CD8-positive, alpha-beta memory T cell (primary cell): ENCODE measurements at places on chromosomes 6 and 20. TPM values are rescaled to one million over a fixed set of nuclear protein-coding genes. Genes with fewer than 3 reads are reported as not detected.

DNA sequence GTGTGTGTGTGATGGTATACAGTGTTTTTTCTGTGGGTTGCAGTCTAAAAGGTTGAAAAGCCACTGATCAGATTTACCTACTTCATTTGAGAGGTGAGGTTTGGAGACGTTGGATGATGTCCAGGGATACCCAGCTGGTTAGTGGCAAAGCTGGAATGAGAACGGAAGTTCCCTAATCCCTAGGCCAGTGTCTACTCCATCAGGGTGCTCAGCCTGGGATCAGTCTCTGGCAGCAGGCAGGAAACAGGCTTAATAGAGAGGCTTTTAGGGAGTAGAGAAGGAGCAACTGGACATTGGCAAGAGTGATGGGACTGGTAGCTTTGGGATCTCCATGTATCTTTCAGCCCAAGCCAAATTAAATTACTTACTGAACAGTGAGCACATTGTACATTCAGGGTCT is 80.7 kb downstream of the C6orf52 start:
- DNase-seq: no peak
- H3K4me1 ChIP-seq: no peaks in the 10 kb centered on the region
- H3K36me3 ChIP-seq: no peaks in the 10 kb centered on the region
- H3K4me3 ChIP-seq: no peak overlapping the region

- no peak overlapping the region for H3K4me3 ChIP-seq
- H3K4me1 ChIP-seq: no peaks in the 10 kb centered on the region
- no peaks in the 10 kb centered on the region for H3K36me3 ChIP-seq
- no peak overlapping the region for H3K27ac ChIP-seq
- H3K27me3 ChIP-seq: no peaks in the 10 kb centered on the region
Measured at GRCh38 chr6:144617708-144618107, 332.6 kb downstream of the UTRN start.

DNA sequence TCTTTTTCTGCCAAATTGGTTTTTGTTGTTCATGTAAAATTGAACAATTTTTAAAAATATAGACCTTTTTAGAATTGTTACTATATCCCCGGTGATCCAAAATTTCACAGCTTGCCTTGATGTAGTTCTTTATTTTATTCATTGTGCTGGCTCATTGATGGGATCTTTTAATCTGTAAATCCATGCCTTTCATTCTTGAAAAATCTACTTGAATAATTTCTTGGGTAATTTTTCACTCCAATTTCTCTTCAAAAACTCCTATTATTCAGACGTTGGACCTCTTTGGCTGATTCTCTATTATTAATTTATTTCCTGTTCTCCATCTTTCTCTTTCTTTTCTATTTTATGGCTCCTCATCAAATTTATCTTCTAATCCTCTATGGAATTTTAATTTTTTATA is 476.1 kb upstream of the CITED2 start:
- no peaks in the 10 kb centered on the region for H3K36me3 ChIP-seq
- H3K27me3 ChIP-seq: no peaks in the 10 kb centered on the region
- H3K4me1 ChIP-seq: no peaks in the 10 kb centered on the region
- no peak overlapping the region for H3K27ac ChIP-seq
- no peak overlapping the region for H3K4me3 ChIP-seq

- no peaks in the 10 kb centered on the region for H3K36me3 ChIP-seq
- no peak for DNase-seq
- peaks cover 4% of the 10 kb centered on the region for H3K27me3 ChIP-seq
- H3K27ac ChIP-seq: no peak overlapping the region
- no peaks in the 10 kb centered on the region for H3K4me1 ChIP-seq
Measured at GRCh38 chr6:110493253-110493800, 16.9 kb upstream of the SLC22A16 start.

GRCh38 chr6:28296520-28297060 is 15.2 kb downstream of the PGBD1 start:
- H3K27ac ChIP-seq: no peak overlapping the region
- no peaks in the 10 kb centered on the region for H3K4me1 ChIP-seq
- H3K4me3 ChIP-seq: no peak overlapping the region
- DNase-seq: no peak
- no peaks in the 10 kb centered on the region for H3K27me3 ChIP-seq

- no peaks in the 10 kb centered on the region for H3K4me1 ChIP-seq
- no peak overlapping the region for H3K4me3 ChIP-seq
- DNase-seq: no peak
- H3K36me3 ChIP-seq: no peaks in the 10 kb centered on the region
Measured at GRCh38 chr20:16314748-16315159, 258.5 kb downstream of the KIF16B start.

Gene TFAP2C
- total RNA-seq: not detected

Gene PDYN
- not detected for total RNA-seq

- H3K4me1 ChIP-seq: no peaks in the 10 kb centered on the region
- H3K4me3 ChIP-seq: no peak overlapping the region
- H3K27me3 ChIP-seq: no peaks in the 10 kb centered on the region
- H3K27ac ChIP-seq: no peak overlapping the region
Measured at GRCh38 chr6:67825201-67825895, 809.7 kb upstream of the ADGRB3 start.

DNA sequence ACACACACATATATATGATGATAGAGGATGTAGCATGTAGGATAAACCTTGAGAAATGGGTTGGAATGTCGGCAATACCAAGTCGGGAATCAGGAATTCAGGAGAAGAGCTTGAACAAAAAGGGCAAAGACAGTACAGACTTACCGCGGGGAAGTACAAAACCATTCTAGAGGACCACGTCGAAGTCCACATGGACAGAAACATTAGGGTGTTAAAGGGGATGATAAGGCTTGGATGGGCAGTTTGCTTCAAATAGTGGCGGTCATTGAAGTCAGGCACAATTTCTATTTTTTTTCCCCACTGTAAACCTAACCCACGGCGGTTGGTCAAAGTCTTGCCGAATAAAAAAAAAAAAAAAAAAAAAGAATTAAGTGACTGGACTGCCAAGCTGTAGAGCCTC is 766 bp upstream of the NUS1 start:
- peak overlapping the region; percentile 95 for H3K4me3 ChIP-seq
- peaks cover 36% of the 10 kb centered on the region for H3K4me1 ChIP-seq
- peak overlapping the region; percentile 66 for H3K27ac ChIP-seq
- no peaks in the 10 kb centered on the region for H3K36me3 ChIP-seq
- no peak for DNase-seq

DNA sequence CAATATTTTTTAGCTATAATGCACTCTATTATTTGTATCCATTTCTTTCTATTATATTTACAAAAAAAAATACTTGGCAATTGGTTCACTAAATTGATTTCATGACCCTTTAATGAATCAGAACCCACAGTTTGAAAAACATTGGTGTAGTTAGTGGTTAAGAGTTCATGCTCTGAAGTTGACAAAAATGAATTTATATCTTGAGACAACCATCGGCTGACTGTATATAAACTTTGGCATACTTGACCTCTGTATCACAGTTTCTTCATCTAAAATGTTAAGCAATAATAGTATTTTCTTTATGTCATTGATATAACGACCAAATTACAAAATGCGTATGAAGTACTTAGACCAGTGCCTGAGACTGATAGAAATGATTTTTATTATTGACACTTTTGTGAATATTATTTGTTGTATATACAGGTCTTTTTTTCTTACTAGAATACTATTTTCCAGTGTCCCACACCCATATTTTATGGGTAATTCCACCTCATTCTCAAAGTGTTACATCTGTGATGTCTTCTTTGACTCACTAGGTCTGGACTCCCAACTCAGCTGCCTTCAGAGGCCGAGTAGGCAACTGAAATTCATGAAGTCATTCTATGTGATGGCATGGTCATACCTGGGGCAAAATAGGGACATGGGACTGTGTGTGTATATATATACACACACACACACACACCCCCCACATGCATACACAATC is 459.2 kb downstream of the RFPL4B start:
- H3K4me1 ChIP-seq: no peaks in the 10 kb centered on the region
- H3K27me3 ChIP-seq: no peaks in the 10 kb centered on the region
- H3K4me3 ChIP-seq: no peak overlapping the region
- H3K27ac ChIP-seq: no peak overlapping the region
- no peak for DNase-seq

DNA sequence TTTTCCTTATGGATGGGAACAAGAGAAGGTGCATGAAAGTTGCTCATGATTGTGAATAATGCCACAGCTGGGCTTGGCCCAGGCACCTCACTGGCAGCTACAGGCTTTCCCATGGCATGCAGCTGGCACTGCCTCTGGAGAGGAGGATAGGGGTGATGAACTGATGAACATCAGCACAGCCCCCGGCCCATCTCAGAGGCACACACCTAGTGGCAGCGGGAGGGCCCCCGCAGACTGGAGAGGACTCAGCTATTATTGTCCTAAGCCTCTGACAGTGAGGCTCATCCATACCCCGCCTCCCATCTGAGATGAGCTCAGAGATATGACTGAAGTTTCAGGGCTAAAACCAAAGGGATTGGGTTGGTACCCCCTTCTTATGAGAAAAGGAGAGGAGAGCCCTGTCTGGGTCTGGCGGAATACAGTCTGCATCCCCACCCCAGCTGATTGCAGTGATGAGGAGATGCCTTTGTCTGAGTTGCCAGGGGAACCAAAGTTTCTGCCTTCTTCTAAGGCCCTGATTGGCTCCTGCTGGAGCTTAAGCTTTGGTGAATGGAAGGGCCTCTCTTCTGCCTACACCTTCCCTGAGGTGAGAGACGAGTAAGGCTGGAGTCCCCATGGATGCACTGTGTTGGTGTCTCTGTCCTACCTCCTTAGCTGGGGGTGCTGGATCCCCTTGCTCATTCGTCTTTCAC is 27.6 kb upstream of the EPB41L1 start:
- no peak overlapping the region for H3K4me3 ChIP-seq
- no peaks in the 10 kb centered on the region for H3K27me3 ChIP-seq
- H3K27ac ChIP-seq: no peak overlapping the region
- H3K36me3 ChIP-seq: no peaks in the 10 kb centered on the region
- no peaks in the 10 kb centered on the region for H3K4me1 ChIP-seq

DNA sequence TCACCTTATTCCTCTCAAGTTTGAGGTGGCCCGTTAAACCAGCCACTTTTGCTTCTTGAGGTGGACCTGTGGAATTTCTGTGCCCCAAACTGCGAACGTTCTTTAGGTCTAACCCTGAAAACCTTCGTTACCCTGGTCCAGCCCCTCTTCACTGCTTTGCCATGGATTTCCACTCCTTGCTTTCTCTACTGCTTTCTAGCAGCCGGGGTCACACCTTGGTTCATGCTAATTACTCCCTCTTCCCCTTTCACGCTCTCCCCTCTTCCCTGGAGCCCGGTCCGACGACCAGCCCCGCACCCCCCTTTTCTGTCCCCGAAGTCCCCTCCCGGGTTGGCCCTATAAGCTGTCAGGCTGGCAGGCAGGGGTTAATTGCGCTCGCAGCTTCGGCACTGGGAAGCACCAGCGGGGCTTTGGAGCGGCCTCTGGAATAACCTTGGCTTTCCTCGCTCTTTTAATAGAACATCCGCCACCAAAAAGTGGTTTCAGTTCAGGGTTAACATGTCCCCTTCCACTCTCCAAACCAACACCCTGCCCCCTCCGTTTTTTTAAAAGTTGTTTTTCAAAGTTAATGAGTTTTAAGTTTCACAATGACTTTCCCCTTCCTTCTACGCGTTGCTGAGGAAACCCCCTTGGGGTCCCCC is 1.4 kb upstream of the HIVEP1 start:
- H3K4me3 ChIP-seq: peak overlapping the region; percentile 87
- no peaks in the 10 kb centered on the region for H3K27me3 ChIP-seq
- DNase-seq: no peak
- H3K4me1 ChIP-seq: peaks cover 27% of the 10 kb centered on the region
- H3K36me3 ChIP-seq: peaks cover 3% of the 10 kb centered on the region

DNA sequence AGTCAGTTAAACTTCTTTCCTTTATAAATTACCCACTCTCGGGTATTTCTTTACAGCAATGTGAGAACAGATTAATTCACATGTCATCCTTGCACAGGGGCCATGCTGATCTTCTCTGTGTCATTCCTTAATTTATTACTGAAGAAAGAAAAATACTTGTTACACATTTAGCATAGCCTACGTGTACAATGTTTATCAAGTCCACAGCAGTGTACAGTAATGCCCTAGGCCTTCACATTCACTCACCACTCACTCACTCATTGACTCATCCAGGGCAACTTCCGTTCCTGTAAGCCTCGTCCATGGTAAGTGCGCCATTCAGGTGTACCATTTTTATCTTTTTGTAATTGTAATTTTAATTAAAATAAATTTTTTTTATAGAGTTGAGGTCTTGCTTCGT is 73.6 kb downstream of the RSPH3 start:
- no peak overlapping the region for H3K27ac ChIP-seq
- H3K4me3 ChIP-seq: no peak overlapping the region
- H3K27me3 ChIP-seq: no peaks in the 10 kb centered on the region
- DNase-seq: no peak
- H3K36me3 ChIP-seq: no peaks in the 10 kb centered on the region

Gene TENT5A
- total RNA-seq: 0.57 TPM

GRCh38 chr20:35700625-35701148 is 1.5 kb downstream of the ROMO1 start:
- H3K36me3 ChIP-seq: peaks cover 23% of the 10 kb centered on the region
- no peak for DNase-seq
- no peaks in the 10 kb centered on the region for H3K27me3 ChIP-seq
- peak overlapping the region; percentile 94 for H3K27ac ChIP-seq

Gene MATN4
- total RNA-seq: not detected

DNA sequence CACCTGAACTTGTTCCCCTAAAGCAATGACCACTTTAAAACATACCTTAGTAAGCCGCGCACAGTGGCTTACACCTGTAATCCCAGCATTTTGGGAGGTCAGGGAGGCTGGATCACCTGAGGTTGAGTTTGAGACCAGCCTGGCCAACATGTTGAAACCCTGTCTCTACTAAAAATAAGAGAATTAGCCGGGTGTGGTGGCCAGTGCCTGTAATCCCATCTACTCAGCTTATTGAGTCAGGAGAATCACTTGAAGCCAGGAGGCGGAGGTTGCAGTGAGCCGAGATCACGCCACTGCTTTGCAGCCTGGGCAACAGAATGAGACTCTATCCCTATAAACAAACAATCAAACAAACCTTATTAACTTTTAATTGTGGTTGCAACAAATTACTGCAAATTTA is 1.6 kb upstream of the RAET1E start:
- H3K4me1 ChIP-seq: peaks cover 7% of the 10 kb centered on the region
- H3K27me3 ChIP-seq: peaks cover 4% of the 10 kb centered on the region
- DNase-seq: no peak
- no peak overlapping the region for H3K27ac ChIP-seq
- H3K36me3 ChIP-seq: no peaks in the 10 kb centered on the region

- H3K27me3 ChIP-seq: no peaks in the 10 kb centered on the region
- no peak overlapping the region for H3K27ac ChIP-seq
- no peaks in the 10 kb centered on the region for H3K36me3 ChIP-seq
- DNase-seq: no peak
- H3K4me3 ChIP-seq: no peak overlapping the region
Measured at GRCh38 chr6:51868591-51869355, 218.6 kb downstream of the PKHD1 start.

GRCh38 chr6:79193971-79194370 is 40.5 kb downstream of the HMGN3 start:
- no peak overlapping the region for H3K27ac ChIP-seq
- no peaks in the 10 kb centered on the region for H3K36me3 ChIP-seq
- H3K4me3 ChIP-seq: no peak overlapping the region
- H3K27me3 ChIP-seq: no peaks in the 10 kb centered on the region

Gene SYCP2L
- total RNA-seq: not detected
